ENCODE measurements at places on chromosomes 4 and X. TPM values are rescaled to one million over a fixed set of nuclear protein-coding genes. Genes with fewer than 3 reads are reported as not detected.

MAOA gene
- 69.7 TPM for polyA plus RNA-seq

TCEAL5 gene
- not detected for polyA plus RNA-seq

NLRP2B gene
- not detected for polyA plus RNA-seq

- DNase-seq, result no peak
These were observed 44.1 kb upstream of the PRKX start for GRCh38 chrX:3757510-3758025.

DNA sequence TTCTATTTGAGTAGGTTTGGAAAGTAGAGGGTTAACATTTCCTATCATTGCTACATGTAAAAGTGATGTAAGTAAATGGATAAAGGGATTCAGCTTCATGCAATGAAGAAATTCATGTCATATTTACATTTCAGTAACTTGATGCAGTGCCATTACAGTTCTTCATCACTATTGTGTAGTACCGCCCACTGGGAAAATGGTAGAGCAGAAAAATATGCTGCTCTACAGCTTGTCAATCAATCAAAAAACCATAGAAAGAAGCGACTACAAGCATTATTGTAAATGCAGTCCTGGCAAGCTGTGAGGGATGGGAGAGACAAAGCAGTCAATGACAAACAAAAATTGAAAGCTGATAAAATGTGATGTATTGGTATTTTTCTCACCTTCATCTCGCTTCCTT is 1597.9 kb downstream of the RPA4 start:
- DNase-seq, result no peak

GRCh38 chr4:126097155-126097799 is 782.5 kb downstream of the FAT4 start:
- no peak for DNase-seq

GRCh38 chr4:175810073-175810730 is 1.9 kb downstream of the GPM6A start:
- no peak for DNase-seq

Measured in keratinocyte (primary cell).